Common myeloid progenitor, CD34-positive (primary cell): ENCODE measurements at places on chromosomes 7 and 10.
A peak's percentile ranks its signal among the peaks of the same experiment; 100 is the strongest.

GRCh38 chr10:105855791-105856190 lies 1214.7 kb downstream of the SORCS3 start:
- no peak for DNase-seq

GRCh38 chr7:48734695-48735406 lies 189.5 kb upstream of the CDC14C start:
- no peak for DNase-seq

DNA sequence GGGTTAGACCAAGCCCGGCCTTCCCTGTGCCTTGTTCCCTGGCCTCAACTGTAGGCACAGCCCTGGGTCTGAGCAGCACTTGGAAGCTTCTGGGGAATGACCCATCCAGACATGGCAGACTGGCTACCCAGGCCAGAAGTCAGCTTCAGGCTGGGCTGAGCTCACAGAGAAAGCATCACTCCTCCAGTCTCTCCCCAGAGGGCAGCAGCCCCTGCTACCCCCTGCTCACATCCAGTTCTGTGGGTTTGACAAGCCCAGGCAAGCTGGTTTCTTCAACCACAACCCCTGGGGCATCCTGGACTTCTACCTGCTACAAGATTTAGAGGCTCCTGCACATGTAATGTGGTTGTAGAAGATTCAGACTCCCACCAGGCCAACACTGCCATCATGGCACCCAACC lies 9.0 kb downstream of the C10orf71 start:
- no peak for DNase-seq

DNA sequence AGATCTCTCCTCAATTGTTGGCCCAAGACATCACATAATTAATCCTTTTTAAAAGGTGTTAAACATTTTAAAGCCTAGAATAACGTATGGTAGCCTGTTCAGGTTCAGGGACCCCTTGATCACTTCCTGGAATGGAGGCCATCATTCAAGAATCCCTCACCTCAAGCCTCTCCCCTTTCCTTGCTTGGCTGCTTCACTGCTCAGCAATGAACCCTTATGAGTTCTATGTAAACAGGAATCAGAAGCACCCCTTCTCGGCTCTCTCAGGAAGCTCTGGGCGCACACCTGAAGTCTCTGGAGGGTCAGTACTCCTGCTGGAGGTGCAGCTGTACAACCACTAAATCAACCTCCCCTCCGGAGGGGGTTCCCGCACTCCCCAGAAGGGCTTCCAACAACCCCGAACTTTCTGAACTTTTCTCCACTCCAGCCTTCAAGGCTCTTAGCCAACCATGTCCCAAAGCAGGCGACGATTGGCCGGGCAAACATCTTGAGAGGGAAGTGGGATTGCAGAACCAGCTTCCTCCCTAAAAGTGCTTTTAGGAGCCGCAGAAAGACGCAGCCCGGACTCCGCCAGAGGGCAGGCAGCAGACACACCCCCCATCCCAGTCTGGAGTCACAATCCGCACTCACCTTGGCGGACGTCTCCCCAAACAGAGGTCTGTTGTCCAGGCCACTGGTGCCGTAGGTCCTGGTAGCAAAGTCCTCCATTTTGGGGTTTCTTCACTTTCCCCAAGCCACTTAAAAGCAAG lies 562 bp downstream of the TMEM243 start:
- DNase-seq, result peak; percentile 67

- no peak for DNase-seq
Measured at GRCh38 chr10:110664483-110665420, 20.6 kb downstream of the RBM20 start.

DNA sequence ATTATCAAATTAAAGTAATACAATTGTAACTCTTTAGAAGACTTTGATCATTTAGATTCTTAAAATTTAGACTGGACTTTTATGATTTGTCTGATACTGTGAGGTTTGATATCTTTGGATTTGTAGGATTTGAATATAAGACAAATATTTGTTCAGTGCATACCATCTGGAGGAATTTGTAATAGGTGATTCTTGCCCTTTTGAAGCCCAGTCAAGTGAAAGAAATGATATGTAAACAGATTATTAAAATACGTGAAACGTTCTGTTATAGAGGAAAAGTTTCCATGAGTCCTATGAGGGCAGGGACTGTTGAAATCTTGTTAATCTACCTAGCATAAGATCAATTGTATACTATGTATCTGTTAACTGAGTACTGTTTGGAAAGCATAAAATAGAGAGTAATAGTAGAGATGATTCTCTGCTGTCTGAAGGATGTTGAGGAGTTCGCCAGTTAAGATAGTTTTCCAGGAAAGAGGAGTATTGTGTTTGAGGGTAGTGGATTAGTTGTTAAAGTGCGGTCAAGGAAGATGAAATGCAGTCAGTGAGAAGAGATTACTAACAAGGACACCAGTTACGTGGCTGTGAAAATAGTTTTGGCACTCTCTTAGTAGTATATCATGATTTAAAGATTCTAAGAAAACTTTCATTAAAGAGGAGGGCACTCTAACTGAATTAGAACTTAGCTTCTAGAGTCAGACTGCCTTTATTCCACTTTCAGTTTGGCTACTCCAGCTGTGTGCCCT lies 14.4 kb downstream of the PDCD4 start:
- no peak for DNase-seq

DNA sequence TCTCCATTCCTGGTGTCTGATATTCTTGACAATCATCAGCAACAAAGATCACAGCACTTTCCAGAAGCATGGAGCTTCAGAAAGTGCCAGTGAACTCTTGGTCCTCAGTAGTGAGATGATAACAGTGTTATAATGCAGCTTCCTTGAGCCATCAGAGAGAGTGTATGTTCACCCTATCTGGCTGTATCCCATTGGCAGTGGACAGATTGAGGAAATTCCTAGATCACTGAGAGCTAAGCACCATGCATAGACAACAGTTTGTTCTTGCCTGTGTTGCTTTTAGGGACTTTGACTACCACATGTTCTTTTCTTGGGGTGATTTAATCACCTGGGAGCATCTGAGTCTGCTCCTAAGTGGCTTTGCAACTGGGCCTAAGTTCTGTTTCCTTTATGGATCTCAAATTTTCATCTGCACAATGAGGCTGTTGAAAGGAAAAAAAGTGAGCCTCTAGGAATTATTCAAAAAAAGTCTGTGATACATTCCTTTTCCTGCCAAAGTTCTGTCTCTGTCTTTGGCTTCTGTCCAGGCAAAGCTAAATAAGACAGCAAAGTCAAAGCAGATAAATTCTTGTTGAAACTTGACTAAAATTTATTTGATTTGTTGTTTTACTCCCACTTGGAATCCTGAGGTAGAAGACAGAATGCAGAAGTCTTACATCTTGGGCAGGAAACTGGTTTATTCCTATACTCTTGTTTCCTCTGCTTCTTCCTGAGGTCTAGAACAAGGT lies 14.5 kb upstream of the ZNF282 start:
- DNase-seq, result no peak

GRCh38 chr7:150307904-150308303 lies 15.3 kb upstream of the LRRC61 start:
- DNase-seq, result no peak

- DNase-seq, result no peak
Measured at GRCh38 chr7:78159545-78159944, 361.0 kb downstream of the PHTF2 start.

- DNase-seq, result no peak
Measured at GRCh38 chr7:113141803-113142202, 23.4 kb upstream of the SMIM30 start.

GRCh38 chr7:94633014-94633341 lies 23.0 kb downstream of the SGCE start:
- no peak for DNase-seq

DNA sequence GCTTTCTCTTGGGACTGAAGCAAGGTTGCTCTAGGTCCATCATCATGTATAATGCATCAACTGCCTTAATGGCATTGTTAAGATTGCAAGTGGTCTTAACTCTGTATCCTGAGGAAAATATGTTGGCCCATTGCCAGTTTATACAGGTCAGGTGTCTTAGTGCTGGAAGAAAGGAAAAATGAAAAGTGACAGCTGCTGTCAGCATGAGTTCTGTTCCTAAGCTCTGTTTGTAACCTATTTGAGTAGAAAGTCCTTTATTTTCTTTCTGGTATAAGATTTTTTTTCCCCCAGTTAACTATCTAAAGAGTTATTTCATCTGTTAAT lies 127.2 kb downstream of the SRI start:
- DNase-seq, result no peak

- DNase-seq, result peak; percentile 15
Measured at GRCh38 chr7:123635551-123636359, 19.9 kb upstream of the LMOD2 start.

GRCh38 chr10:95896071-95896850 lies 11.5 kb upstream of the CC2D2B start:
- DNase-seq, result peak; percentile 66

- DNase-seq, result no peak
Measured at GRCh38 chr10:102133373-102134195, 744 bp downstream of the PPRC1 start.

DNA sequence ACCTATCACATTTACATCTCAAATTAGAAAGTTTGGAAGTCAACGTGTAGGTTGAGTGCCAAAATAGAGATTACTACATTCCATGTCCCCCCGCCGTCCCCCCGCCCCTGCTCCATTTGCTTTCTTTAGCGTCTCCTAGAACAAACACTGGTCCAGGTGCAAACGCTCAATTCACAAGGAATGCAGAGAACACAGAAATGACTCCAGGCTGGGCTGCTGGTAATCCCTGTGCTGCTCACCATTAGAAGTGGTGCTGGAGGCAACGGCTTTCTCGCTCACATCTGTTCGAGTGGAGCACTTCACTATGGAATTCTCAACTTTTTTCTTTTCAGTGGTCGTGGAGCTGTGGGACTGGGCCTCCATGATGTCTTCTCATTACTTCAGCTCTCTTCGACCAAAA lies 14.1 kb downstream of the GLI3 start:
- no peak for DNase-seq

- peak; percentile 34 for DNase-seq
Measured at GRCh38 chr10:103605359-103606096, 112.0 kb downstream of the NEURL1 start.

DNA sequence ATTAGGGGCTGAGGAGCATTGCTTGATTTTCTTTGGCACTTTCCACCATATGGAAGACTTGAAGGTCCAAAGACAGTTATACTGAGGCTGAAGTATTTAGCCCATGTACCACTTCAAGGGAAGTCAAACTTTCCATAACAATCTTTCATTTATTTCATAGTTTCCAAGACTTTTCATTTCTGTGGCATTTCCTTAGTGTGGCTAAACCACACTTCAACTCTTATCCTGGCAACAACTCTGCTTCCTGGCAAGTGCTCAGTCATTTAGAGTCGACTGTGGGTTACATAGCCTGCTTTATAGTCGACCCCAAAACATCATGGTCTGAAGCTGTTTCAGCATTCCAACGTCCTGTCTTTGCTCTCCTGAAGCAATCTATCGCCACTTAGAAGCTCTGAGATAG lies 343.0 kb upstream of the SEMA3D start:
- no peak for DNase-seq

DNA sequence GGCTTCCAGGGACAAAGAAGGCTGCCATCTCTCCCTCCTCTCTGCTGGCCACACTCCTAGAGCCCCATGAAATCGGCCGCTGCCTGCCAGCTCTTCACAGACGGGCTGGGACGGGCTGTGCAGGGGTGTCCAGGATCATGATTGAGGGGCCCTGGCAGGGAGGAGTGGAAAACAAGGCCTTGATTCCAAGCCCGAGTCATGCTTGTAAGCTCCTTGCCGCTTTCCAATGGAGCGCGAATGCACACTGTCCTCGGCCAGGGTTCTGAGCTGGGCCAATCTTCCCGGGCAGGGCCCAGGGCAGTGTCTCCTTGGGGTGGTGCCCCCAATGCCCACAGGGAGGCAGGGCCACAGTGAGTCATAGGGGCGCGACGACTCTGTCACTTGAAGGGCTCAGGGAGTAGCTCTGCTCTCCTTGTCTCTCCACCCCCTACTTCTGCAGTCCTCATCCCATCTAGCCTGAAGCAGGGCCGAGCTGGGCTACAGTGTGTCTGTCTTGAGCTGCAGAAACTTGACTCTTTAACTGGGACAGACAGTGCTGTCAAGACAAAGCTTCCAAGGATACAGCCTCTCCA lies 186.2 kb upstream of the SVIL start:
- DNase-seq, result no peak

DNA sequence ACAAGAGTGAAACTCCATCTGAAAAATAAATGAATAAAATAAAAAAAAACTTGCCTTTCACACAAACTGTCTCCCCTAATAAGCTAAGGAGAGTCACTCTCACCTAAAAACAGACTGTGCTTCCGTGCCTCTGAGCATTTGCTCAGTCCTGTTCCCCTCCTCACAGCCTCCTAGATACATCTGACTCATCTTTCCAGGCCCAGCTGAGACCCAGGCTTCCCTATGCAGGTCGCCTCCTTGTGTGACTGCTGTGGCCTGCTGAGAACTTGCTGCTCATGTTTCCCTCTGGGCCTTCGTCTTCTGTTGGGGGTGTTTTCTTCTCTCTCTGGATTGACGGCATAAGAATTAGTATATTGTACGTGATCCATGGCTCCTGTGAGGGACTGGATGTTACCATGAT lies 777.7 kb downstream of the LRMDA start:
- no peak for DNase-seq

- DNase-seq, result peak; percentile 29
Measured at GRCh38 chr10:29119374-29119773, 169.5 kb upstream of the LYZL1 start.

DNA sequence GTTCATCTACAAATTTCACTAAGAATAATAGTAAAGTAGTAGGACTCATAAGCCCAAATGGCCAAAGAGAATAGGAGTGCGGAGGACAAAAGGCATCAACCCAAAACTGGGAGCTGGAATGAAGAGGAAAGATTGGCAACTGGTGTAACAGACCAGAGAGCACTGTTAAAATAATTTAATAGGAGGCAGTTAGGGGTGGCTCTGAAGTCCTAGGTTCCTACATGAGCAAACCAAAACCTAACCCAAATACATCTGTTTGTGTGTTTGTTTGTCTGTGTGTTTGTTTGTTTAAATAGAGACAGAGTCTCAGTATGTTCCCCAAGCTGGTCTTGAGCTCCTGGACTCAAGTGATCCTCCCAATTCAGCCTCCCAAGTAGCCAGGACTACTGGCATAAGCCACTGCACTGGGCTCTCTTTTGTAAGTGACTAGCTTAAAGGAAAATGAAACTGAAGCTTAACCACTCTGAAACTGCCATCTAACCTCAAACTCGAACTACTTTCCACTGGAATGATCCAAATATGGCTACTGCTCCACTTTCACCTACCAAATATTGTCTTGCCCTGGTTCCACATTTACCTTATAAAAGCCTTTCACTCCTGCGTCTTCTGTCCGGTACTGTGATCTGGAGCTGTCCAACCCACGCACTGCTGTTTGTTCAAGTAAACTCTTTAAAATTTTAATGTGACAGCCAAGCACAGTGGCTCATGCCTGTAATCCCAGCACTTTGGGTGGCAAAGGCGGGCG lies 94.9 kb downstream of the AKR1D1 start:
- DNase-seq, result peak; percentile 53
